ENCODE measurements at places on chromosomes 7 and 10.

- DNase-seq = no peak
These were observed 210.9 kb downstream of the INHBA start for GRCh38 chr7:41491883-41492471.

DNA sequence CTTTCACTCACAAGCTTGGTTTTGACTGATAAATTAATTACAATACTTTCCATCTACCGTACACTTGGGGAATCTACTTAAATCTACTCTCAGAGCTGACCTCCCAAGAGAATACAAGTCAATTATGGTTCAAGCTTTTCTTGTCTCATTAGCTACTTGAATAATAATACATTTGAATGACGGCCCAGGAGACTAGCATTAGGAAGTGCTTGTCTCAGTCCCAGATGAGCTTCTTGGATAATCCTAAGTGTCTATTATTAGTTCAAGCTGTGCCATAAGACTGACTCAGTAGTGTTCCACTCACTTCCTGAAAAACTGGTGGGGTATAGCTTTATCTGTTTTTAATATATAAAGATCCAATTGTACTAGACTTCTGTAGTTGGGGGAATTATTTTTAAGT lies 100.2 kb downstream of the GNAT3 start:
- no peak for DNase-seq

GRCh38 chr7:12139416-12139815 lies 71.7 kb upstream of the TMEM106B start:
- DNase-seq = no peak

DNA sequence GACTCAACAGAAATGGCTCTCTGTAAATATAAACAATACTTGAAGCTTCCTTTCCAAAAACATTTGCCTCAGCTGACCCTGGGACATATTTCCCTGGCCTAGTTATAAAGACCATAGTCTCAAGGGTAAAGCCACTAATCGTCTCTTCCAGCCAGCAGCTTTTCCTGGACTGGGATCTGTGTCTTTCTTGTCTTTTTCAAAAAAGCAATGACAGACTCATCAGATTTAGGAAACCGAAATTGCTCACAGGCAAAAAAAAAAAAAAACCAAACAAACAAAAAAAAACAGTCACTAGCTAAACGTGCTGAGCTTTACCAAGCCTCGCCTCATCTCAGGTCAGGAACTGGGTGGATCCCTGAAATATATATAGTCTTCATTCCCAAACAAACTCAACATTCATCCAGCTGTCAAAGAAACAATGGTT lies 23.5 kb downstream of the STN1 start:
- no peak for DNase-seq

DNA sequence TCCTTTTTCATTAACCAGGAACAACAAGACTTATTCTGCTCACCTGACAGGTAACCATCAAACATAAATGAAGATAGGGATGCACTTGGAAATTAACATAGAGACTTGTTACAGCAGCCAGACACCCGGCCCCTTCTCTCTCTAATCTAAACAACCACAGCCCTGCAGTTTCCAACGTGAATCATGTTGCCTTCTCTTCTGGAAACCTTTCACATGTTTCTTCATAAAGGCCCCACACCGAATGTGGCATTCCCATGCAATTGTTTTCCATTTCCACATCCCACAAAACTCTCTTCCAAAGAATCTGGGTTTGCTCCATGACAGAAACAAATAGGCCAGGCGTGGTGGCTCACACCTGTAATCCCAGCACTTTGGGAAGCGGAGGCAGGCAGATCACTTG lies 15.0 kb upstream of the WDR86 start:
- no peak for DNase-seq

GRCh38 chr7:122383934-122384333 lies 79.4 kb upstream of the FEZF1 start:
- DNase-seq = no peak

- DNase-seq = no peak
These were observed 105.3 kb upstream of the TPK1 start for GRCh38 chr7:144941127-144941526.

GRCh38 chr10:129335396-129335795 lies 131.6 kb upstream of the MGMT start:
- DNase-seq = no peak

GRCh38 chr10:4266416-4267085 lies 481.5 kb upstream of the KLF6 start:
- no peak for DNase-seq

DNA sequence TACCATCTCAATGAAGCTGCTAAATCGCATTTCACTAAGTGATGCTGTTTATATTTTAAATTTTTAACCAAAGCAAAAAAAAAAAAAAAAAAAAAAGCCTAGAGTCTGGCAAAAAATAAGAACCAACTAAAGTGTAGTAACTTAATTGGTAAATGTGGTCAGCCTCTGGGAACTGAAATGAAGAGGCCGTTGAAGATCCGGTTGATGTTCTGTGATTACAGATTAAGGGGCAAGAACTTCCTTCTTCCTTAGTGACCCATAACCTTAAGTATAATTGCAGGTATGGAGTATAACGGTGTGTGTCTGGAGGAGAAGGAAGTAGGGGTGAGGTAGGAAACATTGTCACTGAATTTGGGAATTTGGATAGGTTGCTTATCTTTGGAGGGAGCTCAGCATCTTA lies 7.7 kb upstream of the SRGN start:
- DNase-seq = no peak

GRCh38 chr10:132366006-132366405 lies 31.0 kb upstream of the PWWP2B start:
- no peak for DNase-seq

GRCh38 chr10:28263136-28263857 lies 39.6 kb downstream of the MPP7 start:
- DNase-seq = no peak

- DNase-seq = peak; percentile 7
These were observed 15.1 kb downstream of the LSMEM1 start for GRCh38 chr7:112495810-112496462.

DNA sequence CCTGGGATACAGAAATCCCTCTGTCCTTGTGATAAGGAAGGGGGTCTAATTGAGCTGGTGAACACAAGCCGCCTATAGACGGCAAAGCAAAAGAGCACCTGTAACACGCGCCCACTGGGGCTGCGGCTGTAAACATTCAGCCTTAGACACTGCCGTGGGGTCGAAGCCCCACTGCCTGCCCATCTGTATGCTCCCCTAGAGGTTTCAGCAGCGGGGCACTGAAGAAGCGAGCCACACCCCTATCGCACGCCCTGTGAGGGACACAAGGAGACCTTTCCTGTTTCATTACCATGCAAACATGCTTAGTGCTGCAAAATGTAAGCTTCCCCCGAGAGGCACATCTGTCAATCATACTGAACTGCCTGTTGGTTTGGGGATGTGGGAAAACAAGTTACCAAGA lies 82.1 kb downstream of the NRP1 start:
- no peak for DNase-seq

- no peak for DNase-seq
These were observed 35.8 kb downstream of the ZFAND2A start for GRCh38 chr7:1124164-1124563.

DNA sequence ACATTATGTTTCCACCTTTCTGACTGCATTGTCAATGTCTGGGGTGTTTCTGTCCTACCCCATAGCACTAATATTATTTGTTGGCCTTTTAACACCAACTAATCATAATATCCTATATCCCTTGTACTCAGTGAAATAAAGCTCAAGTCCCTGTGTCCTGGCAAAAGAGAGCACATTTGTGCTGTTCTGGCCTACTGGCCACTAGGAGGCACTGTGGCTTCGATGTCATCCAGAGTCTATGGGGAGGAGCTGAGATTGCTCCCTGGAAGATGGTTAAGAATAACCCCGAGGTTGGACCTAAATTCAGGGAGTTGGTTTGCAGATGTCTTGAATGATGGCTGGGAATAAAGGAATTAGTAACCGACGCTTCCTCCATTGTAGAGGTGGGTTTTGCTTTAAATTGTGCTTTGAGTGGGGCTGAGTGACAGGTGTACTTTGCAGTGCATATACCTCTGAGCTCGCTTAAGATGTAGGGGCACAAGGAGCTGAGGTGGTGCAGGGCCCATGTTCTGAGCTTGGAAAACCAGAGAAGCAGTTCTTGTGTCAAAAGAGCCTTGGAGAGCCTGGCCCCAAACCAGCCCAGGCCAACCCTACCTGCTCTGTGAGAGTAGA lies 191.2 kb upstream of the PRSS1 start:
- peak; percentile 28 for DNase-seq

DNA sequence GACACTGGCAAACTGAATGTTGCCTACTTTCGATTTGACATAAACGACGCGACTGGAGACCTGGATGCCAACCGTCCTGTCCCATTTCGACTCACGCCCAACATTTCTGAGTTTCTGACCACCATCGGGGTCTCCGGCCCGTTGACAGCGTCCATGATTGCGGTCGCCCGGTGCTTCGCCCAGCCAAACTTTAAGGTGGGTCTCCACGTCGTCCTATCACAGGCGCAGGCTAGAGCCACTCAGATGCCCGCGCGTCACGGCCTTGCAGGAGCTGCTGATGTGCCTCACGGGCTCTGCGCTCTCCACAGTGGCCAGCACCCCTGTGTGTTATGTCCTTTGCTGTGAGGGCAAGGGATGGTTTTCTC lies 132.6 kb downstream of the SMURF1 start:
- DNase-seq = no peak

GRCh38 chr7:1667566-1668395 lies 2.3 kb upstream of the ELFN1 start:
- no peak for DNase-seq

- no peak for DNase-seq
These were observed 8.3 kb downstream of the TMEM273 start for GRCh38 chr10:49179699-49180443.

DNA sequence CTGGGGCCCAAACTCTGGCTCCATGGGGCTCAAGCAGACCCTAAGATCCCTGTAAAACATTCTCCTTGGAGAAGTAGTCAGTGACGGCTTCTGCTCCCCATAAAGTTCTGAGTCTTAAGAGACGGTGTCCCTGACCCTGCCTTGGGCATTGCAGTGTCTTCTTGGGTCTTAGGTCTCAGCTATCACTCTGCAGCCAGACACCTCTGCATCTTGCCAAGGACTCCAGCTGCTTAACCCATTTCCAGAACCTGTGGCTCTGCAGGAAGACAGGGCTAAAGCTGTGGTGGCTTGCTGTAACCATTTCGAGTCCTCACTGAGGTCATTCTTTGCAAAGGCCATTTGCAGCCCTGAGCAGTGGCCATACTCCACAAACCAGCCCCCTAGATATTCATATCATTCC lies 337.1 kb upstream of the ZMIZ1 start:
- DNase-seq = no peak

GRCh38 chr7:96676919-96677318 lies 32.7 kb downstream of the SEM1 start:
- no peak for DNase-seq

GRCh38 chr10:110774069-110775019 lies 97.4 kb upstream of the PDCD4 start:
- DNase-seq = no peak

GRCh38 chr7:20484356-20484755 lies 131.1 kb upstream of the ABCB5 start:
- no peak for DNase-seq

GRCh38 chr10:98107644-98108430 lies 26.6 kb upstream of the R3HCC1L start:
- DNase-seq = no peak

DNA sequence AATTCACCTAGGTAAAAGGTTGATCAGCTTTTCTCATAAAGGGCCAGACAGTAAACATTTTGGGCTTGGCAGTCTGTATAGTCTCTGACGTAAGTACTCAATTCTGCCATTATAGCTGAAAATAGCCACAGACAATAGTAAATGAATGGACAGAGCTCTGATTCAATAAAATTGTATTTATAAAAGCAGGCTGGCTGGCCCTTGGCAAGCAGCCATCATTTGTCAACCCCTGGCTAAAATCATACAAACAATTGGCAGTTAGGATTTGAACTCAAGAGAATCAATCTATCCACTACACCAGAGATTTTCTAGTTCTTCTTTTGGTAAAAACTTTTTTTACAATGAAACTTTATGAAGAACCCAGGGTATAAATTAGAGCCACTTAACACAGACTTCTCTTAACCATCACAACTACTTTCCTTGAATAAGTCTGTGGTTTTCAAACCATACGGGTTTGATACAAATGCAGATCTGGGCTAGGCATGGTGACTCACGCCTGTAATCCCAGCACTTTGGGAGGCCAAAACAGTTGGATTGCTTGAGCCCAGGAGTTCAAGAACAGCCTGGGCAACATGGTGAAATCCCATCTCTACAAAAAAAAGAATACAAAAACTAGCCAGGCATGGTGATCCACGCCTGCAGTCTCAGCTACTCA lies 124.5 kb downstream of the SLC16A9 start:
- no peak for DNase-seq

- no peak for DNase-seq
These were observed 60.1 kb downstream of the ZMIZ1 start for GRCh38 chr10:79128923-79129305.
